WERI-Rb-1 (cell line): ENCODE measurements at places on chromosomes 13 and 19.

GRCh38 chr19:49328741-49329140, 3.8 kb upstream of the SLC6A16 start:
- DNase-seq, result no peak

DNA sequence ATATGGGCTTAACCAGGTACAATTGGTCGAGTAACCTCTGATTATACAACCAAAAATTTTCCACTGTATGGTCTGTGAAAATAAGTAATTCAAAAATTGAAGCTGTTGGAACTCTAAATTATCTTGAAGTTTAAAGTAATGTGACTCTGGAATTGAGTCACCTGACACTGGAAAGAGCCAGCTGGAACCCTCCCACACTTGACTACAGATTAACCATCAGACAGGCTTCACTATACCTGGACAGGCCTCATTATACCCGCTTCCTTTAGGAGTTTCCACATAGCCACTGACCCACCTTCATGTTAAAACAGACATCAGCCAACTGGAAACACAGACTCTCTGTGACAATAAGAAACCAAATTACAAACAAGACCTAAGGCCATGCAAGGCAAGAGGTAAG, 1.3 kb downstream of the ZNF433 start:
- no peak for DNase-seq

DNA sequence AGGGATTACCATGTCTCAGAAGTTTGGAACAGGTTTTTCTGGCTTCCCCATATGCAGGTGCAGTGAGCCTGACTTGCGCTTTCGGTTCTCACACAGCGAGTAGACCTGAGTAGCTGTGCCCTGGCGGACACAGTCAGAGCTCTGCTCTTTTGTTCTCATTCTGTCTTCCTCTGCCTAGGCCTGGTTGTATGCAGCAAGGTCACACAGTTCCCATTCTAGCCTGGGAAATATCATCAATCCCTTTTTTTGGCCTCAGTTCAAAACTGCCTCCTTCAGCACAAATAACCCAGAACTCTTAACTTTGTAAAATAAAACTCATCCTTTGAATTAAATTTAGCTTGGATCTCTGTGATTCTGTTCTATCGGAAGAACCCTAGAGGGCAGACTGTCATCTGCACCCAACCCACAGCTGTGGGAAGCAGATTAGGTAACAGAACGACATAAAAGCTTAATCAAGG, 10.2 kb downstream of the OXGR1 start:
- DNase-seq, result no peak

- DNase-seq, result no peak
Observed at GRCh38 chr13:27644302-27644701, 22.6 kb downstream of the POLR1D start.

DNA sequence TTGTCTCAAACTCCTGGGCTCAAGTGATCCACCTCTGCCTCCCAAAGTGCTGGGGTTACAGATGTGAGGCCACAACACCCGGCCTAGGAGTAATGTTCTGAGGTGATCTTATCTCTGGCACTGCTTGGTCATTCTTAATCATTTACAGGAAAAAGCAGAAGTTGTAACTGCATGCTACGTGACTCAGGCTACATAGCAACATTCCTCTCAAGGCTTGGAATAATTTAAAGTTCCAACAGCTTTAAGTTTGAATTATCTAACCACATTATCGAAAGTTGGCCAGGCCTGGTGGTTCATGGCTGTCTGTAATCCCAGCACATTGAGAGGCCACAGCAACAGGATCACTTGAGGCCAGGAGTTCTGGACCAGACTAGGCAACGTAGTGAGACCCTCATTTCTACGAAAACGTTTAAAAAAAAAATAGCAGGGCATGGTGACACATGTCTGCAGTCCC, 3.9 kb upstream of the B9D2 start:
- DNase-seq, result no peak
